ENCODE measurements at places on chromosomes 7 and 10.

DNA sequence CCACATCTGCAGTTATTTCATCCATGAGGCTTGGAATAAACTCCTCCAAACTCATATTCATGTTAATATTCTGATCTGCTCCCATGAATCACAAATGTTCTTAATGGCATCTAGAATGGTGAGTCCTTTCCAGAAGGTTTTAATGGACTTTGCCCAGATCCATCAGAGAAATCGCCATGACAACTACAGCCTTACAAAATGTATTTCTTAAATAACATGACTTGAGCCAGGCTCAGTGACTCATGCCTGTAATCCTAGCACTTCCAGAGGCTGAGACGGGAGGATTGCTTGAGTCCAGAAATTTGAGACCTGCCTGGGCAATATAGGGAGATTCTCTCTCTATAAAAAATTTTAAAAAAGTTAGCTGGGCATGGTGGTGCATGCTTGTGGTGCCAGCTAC is 102.1 kb upstream of the TMEM168 start:
- DNase-seq = no peak

GRCh38 chr7:45574669-45575500 is 717 bp downstream of the ADCY1 start:
- peak; percentile 45 for DNase-seq

GRCh38 chr10:17923728-17924127 is 28.0 kb upstream of the SLC39A12 start:
- no peak for DNase-seq

- DNase-seq = no peak
Observed at GRCh38 chr7:135933509-135934188, 43.5 kb downstream of the MTPN start.

DNA sequence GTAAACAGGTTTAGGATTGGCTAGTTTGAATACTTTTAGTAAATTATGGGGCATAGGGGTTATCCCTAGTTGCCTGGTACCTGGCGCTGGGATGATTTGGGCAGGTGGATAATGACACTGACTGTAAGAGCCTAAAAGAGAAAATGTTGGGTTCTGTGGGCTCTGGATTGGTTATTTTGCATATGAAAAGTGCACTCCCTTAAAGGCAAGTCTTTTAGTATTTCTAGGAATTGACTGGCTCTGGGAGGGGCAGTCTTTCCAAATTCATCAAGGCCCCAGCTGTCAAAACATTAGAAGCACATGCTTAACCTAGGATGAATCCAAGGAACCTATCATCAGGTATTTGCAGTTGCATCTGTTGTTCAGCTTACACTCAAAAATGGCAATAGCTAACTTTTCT is 454.6 kb upstream of the SORCS1 start:
- DNase-seq = no peak

GRCh38 chr10:51656503-51656902 is 42.9 kb downstream of the CSTF2T start:
- DNase-seq = no peak
